NCI-H1930 (cell line): ENCODE measurements at places on chromosomes 11 and 22.

DNA sequence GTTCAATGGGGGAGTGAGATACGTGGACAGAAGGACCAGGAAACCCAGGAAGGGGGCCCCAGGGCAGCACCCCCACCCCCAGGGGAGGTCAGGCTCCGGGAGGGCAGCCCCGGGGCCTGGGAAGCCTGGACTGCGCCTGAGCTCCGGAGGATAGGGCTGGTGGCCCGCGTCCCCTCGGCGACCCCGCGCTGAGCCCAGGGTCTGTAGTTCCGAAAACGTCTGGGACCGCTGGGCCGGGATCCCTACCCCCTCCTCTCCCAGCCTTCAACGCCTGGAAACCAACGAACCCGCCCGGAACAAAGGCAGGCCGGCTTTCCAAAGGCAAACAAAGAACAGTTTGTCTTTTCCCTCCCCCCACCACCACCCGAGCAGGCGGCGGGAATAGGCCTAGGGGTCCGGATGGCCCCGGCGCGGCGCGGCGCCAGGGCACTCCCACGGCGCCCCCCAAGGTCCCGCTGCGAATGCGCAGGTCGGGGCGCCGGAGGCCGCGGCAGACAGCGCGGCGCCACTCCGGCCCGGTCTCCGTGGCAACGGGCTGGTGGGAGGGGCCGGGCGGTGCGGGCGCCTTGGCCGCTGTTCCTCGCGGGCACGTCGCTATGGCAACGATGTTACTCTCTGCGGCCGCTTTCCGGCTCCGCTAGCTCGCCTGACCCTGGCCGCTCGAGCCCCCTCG, 58.5 kb downstream of the IGLL1 start:
- peak; percentile 95 for DNase-seq

- DNase-seq, result no peak
These were observed 174.7 kb upstream of the B3GAT1 start for GRCh38 chr11:134586726-134587125.

DNA sequence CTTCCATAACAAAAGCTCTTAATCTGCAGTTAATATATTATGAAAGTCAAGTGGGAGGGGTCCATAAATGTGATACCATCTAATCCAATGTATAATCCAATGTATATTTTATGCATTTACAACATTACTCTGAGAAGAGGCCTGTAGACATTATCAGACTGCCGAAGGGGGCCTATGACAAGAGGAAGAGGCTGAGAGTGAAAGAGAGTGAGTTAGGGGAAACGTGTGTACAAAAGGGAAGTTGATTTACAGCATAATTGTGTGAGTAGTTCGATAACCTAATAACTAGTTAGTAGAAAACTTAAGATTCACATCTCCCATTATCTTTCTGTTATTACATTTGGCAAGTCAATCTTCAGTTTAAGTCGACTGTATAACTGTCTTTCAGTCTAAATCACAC, 86.6 kb downstream of the DDX10 start:
- DNase-seq, result no peak

DNA sequence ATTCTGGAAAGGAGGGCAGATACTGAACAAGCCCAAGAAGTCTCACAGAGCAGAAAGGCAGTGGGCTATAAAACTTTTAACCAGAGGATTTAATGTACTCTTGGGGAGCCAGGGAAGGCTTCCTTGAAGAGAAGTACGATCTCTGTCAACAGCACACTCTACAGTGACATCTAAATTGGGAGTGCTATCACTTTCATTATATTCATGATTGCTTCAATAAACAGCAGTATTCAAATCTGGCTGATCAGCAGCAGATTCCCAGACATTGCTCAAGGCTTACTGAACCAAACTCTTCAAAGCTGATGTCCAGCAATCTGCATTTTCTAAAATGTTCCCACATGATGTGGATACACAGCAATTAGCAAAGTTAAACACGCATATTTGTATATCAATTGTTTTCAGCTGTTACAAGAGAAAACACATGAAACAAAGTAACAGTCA, 44.2 kb downstream of the SYTL2 start:
- DNase-seq, result no peak

- no peak for DNase-seq
These were observed 113.7 kb downstream of the INSC start for GRCh38 chr11:15228331-15228849.

GRCh38 chr11:32615422-32615821, 31.8 kb downstream of the EIF3M start:
- DNase-seq, result no peak

GRCh38 chr11:125772834-125773505, 5.7 kb downstream of the PATE2 start:
- DNase-seq, result no peak

GRCh38 chr11:26704249-26704648, 17.6 kb downstream of the SLC5A12 start:
- DNase-seq, result no peak

- no peak for DNase-seq
These were observed 3.7 kb downstream of the RPS3 start for GRCh38 chr11:75403037-75403436.

DNA sequence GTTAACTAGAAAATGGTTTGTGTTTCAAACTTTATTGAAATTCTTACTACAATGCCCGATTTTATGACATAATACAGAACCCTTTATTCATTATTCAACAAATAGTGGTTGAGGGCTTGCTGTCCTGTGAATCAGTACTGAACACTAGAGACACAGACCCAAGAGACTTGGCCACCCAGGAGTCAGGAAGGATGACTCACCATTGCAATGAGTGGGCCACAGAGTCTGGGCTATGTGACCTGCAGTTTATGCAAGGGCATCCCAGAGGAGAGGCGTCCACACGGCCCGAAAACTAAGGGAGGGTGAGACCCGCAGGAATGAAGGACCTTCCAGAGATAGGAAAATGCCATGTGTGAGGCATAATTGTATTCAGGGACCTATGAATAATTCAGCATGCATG, 143.8 kb upstream of the DDI1 start:
- DNase-seq, result no peak

GRCh38 chr11:19237381-19237780, 3.4 kb downstream of the E2F8 start:
- no peak for DNase-seq

DNA sequence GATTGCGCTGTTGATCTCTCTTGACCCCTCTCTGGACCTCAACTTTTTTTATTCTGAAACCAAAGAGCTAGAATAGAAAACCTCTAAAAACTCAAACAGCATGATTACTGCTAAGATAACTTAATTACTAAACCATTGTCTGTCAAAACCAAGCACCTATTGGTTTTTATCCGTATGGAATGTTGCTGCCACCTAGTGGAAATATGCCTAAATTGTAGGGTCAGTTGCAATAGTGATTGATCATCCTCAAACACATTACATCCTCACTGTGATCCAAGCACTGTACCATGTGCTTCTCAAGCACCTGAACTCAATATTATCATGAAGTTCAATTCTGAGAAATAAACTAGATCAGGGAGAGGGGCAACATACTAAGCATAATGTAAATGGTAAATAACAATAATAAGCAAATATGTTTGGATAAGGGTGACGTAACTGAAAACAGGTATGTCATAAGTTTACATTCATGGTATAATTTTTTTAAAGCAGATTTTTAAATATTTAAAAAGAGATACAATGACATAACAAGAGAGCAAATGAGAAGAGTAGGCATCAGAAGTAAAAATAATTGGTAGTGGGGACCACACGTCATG, 3.8 kb upstream of the OR5A2 start:
- peak; percentile 30 for DNase-seq

- no peak for DNase-seq
These were observed 1.4 kb downstream of the PNPLA2 start for GRCh38 chr11:819943-820649.

DNA sequence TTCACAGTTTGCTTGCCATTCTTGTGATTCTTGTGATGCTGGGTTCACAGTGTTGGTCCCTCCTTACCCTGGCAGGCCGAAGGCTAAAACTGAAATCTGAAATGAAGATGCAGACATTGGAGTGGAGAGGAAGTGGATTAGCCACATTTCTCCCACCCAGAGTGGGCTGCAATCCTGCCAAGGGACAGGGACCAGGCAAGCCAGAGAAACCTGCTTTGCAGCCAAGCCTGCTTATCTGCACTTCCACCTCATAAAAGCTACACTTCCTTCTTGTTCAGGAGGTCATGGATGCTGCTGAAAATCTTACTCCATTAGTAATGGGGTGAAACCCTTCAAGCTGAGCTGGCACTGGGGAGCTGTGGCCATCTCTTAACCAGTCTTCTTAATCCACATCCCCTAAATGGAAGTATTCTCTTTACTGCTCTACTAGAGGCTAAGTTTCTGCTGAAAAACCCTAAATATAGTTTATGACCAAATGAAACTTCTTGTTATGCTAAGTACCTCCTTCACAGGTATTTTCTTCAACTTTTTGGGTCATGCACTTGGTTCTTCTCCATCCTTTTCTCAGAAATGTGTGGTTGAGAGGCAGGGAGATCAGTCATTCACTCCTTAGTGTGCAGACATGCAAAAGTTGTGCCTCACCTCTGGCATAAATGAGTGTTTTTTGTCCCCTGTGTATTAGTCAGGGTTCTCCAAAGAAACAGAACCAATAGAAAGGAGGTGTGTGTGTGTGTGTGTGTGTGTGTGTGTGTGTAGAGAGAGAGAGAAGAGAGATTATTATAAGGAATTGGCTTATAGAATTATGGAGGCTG, 133.9 kb upstream of the BMAL1 start:
- DNase-seq, result no peak

GRCh38 chr11:34997952-34998528, 81.6 kb downstream of the PDHX start:
- no peak for DNase-seq

DNA sequence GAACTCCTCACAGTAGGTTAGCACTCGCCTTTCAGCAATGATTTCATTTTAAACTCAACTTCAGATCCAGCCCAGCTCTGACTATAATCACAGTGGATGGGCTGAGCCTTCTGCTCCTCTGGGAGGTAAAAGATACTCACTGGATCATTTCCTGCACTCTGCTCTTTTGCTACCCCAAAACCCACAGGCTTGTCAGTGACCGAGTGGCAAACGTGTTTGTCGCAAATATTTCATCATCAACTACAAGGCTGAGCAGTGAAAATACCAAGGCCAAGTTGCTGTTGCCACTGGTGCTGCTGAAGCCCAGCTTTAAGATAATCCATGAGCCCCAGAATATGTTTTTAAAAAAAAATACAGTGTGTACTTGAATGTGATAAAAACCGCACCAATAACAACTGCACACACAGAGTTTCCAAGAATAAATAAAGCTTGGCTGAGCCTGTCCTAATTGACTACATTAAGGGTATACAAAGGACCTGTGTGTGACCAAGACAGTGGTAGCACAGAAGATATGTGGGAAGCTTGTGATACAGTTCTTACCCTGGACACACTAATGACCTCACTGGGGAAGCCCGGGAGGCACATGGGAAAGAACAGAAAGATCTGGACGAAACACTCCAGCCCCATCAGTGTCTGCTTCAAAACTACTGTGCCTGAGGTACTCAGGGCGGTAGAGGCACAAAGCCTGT, 41.3 kb downstream of the ABTB2 start:
- DNase-seq, result no peak
